ENCODE measurements at places on chromosomes 16 and 17.
A peak's percentile ranks its signal among the peaks of the same experiment; 100 is the strongest.

DNA sequence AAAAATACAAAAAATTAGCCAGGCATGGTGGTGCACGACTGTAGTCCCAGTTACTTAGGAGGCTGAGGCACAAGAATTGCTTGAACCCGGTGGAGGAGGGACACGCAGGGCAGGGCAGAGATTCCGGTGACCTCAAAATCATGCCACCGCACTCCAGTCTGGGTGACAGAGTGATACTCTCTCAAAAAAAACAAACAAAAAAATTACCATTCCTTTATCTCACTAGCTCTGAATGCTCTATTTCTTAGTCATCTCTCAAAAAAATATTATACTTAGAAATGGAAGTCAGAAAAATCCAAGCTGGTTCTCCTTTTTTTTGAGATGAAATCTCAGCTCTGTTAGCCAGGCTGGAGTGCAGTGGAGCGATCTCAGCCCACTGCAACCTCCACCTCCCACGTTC is 40.8 kb downstream of the SPOP start:
- no peak for DNase-seq

DNA sequence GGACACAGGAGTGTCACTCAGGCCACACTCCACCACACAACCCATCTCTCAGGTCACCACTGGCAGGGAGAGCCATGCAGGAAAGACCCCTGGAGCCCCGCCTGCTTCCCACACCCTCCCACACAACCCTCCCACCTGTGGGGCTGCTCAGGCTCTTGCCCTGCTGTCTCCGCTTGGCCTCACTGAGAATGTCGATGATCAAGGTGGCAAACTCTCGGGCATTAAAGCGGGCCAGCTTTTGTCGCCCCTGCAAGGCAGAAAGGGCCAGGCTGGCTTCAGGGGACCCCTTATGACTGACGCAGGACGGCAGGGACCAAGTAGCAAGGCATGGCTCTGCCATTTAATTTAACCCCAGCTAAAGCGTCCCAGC is 8.5 kb downstream of the TP53I13 start:
- DNase-seq = no peak

DNA sequence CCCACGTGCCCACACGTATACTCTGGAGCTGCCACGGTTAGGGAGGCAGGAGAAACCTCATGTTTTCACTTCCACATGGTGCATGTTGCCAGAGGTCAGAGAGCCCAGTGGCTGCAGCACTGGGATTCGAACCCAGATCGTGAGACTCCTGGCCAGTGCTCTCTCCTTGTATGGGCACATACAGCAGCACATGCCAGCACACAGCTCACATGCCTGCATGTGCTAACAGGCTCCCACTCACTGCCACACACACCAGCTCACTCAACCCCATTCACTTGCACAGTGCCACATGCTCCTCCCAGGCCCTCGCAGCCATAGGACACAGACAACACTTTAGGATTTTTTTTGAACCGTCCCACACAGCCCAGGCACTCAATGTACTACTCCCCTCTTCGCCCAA is 49.5 kb upstream of the MRPS23 start:
- no peak for DNase-seq

DNA sequence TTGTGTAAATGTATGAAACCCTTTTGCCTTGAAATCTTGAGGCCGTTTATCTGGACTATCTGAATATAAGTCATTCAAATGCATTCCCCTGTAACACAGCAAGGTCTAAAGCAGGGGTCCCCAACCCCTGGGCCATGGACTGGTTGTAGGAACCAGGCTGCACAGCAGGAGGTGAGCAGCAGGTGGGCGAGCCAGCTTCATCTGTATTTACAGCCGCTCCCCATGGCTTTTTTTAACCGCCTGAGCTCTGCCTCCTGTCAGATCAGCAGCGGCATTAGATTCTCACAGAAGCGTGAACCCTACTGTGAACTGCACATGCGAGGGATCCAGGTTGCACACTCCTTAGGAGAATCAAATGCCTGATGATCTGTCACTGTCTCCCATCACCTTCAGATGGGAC is 24.1 kb downstream of the DNAH3 start:
- DNase-seq = no peak

DNA sequence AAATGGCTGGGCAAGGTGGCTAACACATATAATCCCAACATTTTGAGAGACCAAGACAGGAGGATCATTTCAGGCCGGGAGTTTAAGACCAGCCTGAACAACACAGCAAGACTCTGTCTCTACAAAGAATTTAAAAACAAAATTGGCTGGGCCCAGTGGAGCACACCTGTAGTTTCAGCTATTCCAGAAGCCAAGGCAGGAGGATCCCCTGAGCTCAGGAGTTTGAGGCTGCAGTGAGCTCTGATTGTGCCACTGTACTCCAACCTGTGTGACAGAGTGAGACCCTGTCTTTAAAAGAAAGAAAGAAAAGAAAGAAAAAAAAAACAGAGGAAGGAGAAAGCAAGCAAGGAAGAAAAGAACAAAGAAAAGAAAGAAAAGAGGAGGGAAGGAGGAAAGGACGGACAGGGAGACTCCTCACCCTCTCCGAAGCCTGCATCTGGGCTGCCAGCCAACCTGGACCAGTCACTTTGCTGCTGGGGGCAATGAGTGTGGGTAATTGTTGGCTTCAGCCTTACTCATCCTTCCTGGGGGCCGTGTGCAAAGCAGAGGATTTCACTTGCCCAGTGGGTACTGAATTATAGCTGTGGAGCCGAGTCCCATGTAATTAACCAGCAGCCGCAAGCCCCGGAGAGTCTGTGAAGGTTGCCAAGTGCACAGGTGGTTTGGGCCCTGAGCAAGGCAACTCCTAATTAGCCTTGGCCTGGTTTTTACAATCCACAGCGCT is 6.7 kb upstream of the MT4 start:
- no peak for DNase-seq

DNA sequence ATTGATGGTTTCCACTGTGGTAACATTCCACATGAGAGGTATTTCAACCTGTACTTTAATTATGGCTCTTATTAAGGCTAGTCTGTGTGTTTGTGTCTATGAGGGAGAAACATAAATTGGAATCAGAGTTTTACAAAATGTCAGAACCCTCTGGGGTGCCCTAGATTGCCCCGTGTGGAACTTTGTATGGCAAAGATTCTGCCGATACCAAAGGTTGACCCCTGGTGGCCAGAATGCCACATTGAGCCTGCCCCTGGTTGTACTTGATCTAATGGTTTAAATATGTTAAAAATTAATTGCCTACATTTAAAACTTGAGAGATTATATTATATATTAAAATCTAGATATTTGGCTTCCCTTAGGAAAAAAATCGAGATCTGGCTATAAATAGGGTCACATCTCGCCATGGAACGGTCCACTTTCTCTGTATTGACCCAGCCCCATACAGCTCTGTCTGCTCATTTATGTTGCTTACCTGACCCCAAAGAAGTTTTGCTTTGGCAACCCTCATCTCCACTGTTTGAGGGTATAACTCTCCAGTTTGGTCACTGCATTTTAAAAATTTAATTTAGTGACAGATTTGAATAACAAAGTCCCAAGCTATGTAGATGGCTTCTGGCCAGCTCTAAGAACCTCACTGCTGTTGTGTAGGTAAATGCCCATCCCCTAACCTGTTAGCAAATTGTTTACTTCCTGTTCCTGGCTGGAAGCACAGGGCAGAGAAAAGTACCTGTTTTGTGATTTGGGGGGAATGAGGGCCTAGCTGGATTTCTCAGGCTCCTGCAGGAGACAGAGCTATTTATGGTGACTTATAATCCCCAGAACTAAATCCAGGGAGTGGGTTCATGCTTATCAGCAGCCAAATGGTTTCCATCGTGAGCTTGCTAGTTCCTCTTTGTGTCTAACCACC is 95.0 kb downstream of the PLCG2 start:
- peak; percentile 48 for DNase-seq

- DNase-seq = no peak
Measured at GRCh38 chr16:10608687-10609401, 28.4 kb upstream of the EMP2 start.

- no peak for DNase-seq
Measured at GRCh38 chr16:70720425-70721201, 34.8 kb upstream of the MTSS2 start.

DNA sequence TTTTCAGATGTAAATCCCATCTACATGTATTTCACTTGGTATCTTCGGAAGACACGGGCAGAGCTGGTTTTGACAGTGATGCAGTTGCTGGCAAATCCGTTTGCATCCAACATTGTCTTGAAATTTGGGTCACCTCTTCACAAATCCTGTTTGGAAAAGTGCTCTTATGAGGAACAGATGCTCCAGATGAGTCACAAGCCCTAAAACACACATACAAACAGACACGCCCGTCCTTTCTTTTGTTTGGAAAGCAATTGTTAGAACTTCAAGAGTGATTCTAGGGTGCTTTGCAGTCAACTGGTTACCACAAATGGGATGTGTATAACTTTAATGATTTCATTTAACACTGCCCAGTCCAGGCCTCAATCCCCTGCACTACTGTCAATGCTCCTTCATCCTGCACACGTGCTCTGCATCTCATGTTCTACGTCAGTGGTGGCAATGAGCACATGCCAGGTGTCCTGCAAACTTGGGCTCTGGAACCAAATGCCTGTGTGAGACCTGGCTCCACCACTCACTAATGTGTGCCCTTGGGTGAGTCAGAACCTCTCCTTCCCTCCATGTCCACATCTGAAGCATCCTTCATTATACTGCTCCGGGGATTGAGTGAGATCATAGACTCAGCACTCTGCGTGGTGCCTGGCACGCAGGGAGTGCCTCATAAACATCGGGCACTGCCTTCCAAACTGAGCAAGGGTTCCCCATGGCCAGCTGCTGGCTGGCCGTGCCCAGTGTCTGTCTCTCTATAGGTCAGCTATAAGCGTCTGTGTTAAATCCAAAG is 19.3 kb upstream of the FOXF1 start:
- DNase-seq = no peak

Data from CD8-positive, alpha-beta memory T cell (primary cell).